ENCODE measurements at places on chromosomes 7 and 10. TPM values are rescaled to one million over a fixed set of nuclear protein-coding genes. Genes with fewer than 3 reads are reported as not detected.

DNA sequence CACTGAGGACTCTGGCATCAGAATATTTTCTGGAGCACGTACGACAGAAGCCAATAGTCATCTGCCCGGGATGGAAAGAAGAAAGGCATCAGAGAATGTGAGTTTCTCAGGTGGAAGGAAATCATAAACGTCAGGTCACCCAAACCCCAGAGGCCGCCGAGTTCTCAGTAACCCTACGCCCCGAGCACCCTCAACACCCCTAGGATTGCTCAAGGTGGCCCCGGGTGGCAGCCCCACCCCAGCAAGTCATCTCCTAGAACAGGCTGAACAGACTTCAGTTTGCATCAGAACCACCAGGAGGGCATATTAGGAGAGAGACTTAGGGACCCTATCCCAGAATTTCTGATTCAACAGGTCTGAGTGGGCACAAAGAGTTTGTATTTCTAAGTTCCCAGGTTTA lies 117.6 kb downstream of the TNS3 start:
- H3K4me1 ChIP-seq: peaks cover 41% of the 10 kb centered on the region
- H3K27ac ChIP-seq: no peak overlapping the region
- H3K27me3 ChIP-seq: no peaks in the 10 kb centered on the region
- H3K36me3 ChIP-seq: no peaks in the 10 kb centered on the region

- no peak for DNase-seq
- no peaks in the 10 kb centered on the region for H3K36me3 ChIP-seq
- H3K4me3 ChIP-seq: no peak overlapping the region
- H3K27ac ChIP-seq: no peak overlapping the region
These were observed 20.1 kb downstream of the CNPY1 start for GRCh38 chr7:155526225-155526624.

DNA sequence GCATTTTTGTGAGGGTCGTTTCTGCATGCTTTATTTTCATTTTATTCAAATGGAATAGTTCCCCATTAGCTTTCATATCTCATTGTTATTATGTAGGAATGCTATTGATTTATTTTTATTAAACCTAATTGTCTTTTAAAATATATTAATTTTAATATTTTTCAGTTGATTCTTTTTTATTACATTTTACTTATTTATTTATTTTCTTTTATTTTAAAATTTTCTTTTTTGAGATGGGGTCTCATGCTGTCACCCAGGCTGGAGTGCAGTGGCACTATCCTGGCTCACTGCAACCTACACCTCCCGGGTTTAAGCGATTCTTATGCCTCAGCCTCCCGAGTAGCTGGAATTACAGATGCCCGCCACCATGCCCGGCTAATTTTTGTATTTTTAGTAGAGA lies 7.4 kb upstream of the STK17A start:
- DNase-seq: no peak
- H3K36me3 ChIP-seq: no peaks in the 10 kb centered on the region
- no peak overlapping the region for H3K4me3 ChIP-seq
- no peaks in the 10 kb centered on the region for H3K27me3 ChIP-seq
- no peaks in the 10 kb centered on the region for H3K4me1 ChIP-seq
- no peak overlapping the region for H3K27ac ChIP-seq

DNA sequence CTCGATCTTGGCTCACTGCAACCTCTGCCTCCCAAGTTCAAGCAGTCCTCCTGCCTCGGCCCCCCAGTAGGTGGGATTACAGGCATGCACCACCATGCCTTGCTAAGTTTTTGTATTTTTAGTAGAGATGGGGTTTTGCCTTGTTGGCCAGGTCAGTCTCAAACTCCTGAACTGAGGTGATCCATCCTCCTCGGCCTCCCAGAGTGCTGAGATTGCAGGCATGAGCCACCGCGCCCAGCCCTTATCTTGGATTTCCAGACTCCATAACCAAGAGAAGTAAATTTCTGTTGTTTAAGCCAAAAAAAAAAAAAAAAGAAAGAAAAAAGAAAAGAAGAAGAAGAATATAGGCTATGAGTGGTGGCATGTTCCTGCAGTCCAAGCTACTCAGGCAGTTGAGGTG lies 53.3 kb upstream of the RABGEF1 start:
- H3K4me1 ChIP-seq: peaks cover 20% of the 10 kb centered on the region
- no peak for DNase-seq
- H3K4me3 ChIP-seq: no peak overlapping the region
- no peaks in the 10 kb centered on the region for H3K27me3 ChIP-seq

GRCh38 chr10:30553018-30553625 lies 76.4 kb downstream of the LYZL2 start:
- H3K27ac ChIP-seq: peak overlapping the region; percentile 84
- H3K4me1 ChIP-seq: peaks cover 6% of the 10 kb centered on the region
- H3K27me3 ChIP-seq: no peaks in the 10 kb centered on the region
- no peak for DNase-seq

GRCh38 chr7:158133515-158134271 lies 453.9 kb downstream of the PTPRN2 start:
- no peak overlapping the region for H3K27ac ChIP-seq
- H3K36me3 ChIP-seq: no peaks in the 10 kb centered on the region
- H3K4me1 ChIP-seq: no peaks in the 10 kb centered on the region
- H3K27me3 ChIP-seq: no peaks in the 10 kb centered on the region

DNA sequence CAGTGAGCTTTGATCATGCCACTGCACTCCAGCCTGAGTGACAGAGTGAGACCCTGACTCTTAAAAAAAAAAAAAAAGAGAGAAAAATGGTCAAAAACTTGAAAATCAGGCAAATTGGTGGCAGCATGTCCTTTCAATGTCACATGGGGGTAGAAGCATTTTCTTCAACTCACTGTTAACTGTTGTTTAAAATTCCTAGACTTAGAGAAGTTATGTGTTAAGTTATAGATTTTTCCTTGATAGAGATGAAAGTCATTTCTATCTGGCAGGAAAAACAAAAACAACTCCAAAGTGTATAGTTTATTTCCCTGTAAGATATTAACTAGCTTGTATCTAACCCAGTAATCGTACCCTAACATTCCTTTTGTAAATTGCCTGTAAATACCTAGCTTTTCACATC lies 26.8 kb downstream of the LYZL2 start:
- no peaks in the 10 kb centered on the region for H3K27me3 ChIP-seq
- no peak overlapping the region for H3K27ac ChIP-seq
- no peak overlapping the region for H3K4me3 ChIP-seq
- DNase-seq: no peak
- no peaks in the 10 kb centered on the region for H3K36me3 ChIP-seq
- H3K4me1 ChIP-seq: no peaks in the 10 kb centered on the region

GRCh38 chr10:13944823-13945222 lies 358.1 kb downstream of the PRPF18 start:
- H3K27me3 ChIP-seq: no peaks in the 10 kb centered on the region
- no peak for DNase-seq
- peaks cover 6% of the 10 kb centered on the region for H3K4me1 ChIP-seq
- no peaks in the 10 kb centered on the region for H3K36me3 ChIP-seq
- H3K27ac ChIP-seq: no peak overlapping the region
- no peak overlapping the region for H3K4me3 ChIP-seq

DNA sequence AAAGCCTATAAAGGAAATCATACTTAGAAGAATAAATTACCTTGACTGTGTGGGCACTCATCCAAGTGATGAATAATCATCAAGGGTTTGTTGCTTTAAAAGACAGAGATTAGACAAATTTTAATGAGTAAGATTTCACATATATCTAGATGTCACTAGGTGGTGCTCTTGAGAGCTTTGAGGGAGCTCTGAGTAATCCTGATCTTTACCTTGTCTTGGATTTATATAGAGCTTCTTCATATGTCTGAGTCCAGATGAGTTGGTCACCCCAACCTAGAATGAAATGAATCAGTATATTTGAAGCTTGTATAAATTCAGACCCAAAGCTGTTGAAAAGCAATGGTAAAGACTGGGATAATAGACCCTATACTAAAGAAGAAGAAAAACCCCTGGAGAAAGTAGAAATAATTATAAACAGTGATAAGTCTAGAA lies 3.7 kb downstream of the AGR2 start:
- no peaks in the 10 kb centered on the region for H3K4me1 ChIP-seq
- no peaks in the 10 kb centered on the region for H3K27me3 ChIP-seq
- H3K4me3 ChIP-seq: no peak overlapping the region
- H3K27ac ChIP-seq: peak overlapping the region; percentile 85
- no peak for DNase-seq

DNA sequence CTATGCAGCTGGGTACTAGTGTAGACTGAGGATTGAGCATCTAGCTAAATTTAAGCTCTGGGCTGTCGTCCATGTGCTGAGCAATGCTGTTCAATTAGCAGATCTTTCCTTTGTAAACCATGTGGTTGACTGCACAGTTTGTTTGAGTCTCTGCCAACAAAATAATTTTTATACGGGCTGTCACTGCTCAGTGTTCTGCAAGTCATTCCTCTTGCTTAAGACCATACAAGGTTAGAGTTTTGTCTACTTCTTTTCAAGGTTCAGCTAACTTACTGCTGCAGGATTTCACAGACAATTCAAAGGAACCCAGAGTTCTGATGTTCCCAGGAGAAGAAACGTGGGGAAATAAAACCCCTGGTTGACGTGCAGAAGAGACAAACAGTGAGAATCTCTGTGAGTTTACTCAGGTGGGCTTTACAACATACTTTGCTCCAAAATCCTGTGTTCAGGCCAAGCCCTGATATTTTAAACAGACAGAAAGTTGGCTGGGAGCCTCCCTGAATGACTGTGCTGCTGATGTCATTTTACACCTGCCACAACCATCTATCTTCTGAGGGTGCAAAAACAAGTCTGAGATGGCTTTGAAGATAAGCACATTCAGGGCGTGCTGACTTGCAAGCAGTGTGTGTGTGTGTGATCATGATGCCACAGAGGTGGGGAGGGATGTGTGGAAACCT lies 177.1 kb upstream of the SVIL start:
- H3K4me1 ChIP-seq: peaks cover 8% of the 10 kb centered on the region
- no peaks in the 10 kb centered on the region for H3K36me3 ChIP-seq
- H3K27me3 ChIP-seq: no peaks in the 10 kb centered on the region
- H3K4me3 ChIP-seq: no peak overlapping the region
- peak; percentile 50 for DNase-seq
- peak overlapping the region; percentile 85 for H3K27ac ChIP-seq

DNA sequence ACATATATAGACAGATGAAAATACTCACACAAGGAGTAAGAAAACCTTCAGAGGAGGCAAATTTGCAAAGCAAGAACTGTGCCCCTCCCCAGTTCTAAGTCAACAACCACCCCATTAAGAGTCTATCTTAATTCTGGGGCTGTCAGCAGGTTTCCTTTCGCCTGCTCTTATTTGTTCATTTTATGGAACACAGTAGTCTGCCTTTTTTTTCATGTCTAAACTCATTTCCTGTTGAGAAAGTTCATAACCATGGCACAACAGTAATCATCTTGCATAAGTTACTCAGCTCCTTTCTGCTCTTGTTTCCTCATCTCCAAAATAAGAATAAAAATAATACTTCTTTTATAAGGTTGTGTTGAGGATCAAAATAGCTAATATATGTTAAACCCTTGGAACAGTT lies 25.8 kb upstream of the AMPH start:
- H3K4me3 ChIP-seq: no peak overlapping the region
- no peaks in the 10 kb centered on the region for H3K36me3 ChIP-seq
- no peak for DNase-seq
- no peaks in the 10 kb centered on the region for H3K27me3 ChIP-seq
- no peaks in the 10 kb centered on the region for H3K4me1 ChIP-seq

DNA sequence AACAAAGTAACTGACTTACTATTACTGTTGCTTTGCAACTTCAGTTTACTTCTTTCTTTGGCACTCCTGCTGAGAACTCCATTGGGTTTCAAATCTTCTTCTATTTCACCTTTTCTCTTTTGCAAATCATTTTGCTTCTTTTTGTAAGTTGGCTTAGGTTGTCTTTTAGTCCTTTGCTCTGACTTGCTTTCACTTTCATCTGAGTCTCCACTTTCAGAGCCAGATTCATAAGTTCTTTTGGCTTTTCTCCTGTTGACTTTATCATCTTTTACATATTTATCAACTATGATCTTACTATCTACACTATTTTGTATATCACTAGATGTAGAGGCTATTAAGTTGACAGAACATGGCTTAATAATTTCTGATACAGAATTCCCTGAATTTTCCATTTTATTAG lies 73.4 kb downstream of the NRBF2 start:
- no peak overlapping the region for H3K4me3 ChIP-seq
- peak overlapping the region; percentile 76 for H3K27ac ChIP-seq
- DNase-seq: no peak

DNA sequence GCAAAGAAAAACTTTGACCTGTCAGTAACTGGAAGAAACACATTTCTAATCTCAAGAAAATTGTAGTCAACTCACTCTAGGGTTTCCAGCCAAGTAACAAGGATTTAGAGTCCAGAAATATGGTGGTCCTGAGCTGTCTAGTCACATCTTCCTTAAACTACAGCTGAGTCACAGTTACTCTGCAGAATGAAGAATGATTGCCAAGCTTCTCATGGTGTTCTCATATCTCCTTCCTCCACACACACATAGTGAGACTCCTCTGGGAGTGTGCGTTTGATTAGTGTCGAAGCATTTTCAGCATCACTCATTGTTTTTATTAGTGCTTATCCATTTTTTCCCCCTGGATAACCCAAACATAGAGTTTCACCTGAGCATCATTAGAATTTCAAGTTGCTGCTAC lies 93.1 kb upstream of the CXCL12 start:
- H3K4me1 ChIP-seq: no peaks in the 10 kb centered on the region
- no peaks in the 10 kb centered on the region for H3K27me3 ChIP-seq
- no peak for DNase-seq
- H3K27ac ChIP-seq: no peak overlapping the region
- no peaks in the 10 kb centered on the region for H3K36me3 ChIP-seq

DNA sequence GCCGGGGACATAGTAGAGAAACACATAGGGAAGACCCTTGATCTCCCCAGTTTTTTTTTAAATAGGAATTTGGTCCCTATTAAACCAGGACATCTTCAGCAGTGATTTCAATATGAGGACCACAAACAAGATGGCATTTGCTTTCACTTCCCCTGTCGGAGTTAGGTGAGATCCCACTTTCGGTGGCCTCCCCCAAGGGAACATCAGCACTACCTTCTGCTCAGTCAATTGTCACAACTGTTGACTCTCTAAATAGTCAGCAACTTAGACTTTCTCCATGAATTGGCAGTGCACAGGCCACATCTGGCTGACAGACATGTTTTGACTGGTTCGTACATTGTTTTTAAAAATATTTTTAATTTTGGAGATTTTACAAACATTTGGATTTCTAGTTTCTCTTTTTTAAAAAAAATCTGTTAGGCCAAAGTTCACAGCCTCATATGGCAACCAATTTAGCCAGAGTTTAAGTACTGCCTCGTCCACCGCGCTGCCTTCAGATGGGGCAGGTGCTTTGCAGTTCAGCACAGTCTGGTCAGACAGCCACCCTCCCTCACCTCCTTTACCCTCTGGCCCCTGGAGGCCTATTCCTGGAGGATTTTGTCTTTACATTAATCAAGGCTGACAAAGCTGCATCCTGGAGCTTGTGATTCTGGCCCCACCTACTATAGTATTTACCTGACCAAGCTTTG lies 139.2 kb upstream of the PRR15 start:
- no peak for DNase-seq
- H3K4me1 ChIP-seq: no peaks in the 10 kb centered on the region
- H3K4me3 ChIP-seq: no peak overlapping the region
- no peaks in the 10 kb centered on the region for H3K36me3 ChIP-seq

- no peak overlapping the region for H3K4me3 ChIP-seq
- H3K27me3 ChIP-seq: peaks cover 9% of the 10 kb centered on the region
- peaks cover 7% of the 10 kb centered on the region for H3K4me1 ChIP-seq
- no peak for DNase-seq
- no peaks in the 10 kb centered on the region for H3K36me3 ChIP-seq
These were observed 6.4 kb upstream of the RAMP3 start for GRCh38 chr7:45151131-45151684.

The NPSR1 gene
- total RNA-seq: not detected

The ATOH7 gene
- total RNA-seq: 0.79 TPM

The CPN1 gene
- total RNA-seq: not detected

The DENND2A gene
- total RNA-seq: 5.1 TPM

The CALCR gene
- total RNA-seq: not detected

The C7orf57 gene
- total RNA-seq: not detected

All from transverse colon (tissue), 4 donors.